ENCODE measurements at places on chromosomes 5 and 9.

DNA sequence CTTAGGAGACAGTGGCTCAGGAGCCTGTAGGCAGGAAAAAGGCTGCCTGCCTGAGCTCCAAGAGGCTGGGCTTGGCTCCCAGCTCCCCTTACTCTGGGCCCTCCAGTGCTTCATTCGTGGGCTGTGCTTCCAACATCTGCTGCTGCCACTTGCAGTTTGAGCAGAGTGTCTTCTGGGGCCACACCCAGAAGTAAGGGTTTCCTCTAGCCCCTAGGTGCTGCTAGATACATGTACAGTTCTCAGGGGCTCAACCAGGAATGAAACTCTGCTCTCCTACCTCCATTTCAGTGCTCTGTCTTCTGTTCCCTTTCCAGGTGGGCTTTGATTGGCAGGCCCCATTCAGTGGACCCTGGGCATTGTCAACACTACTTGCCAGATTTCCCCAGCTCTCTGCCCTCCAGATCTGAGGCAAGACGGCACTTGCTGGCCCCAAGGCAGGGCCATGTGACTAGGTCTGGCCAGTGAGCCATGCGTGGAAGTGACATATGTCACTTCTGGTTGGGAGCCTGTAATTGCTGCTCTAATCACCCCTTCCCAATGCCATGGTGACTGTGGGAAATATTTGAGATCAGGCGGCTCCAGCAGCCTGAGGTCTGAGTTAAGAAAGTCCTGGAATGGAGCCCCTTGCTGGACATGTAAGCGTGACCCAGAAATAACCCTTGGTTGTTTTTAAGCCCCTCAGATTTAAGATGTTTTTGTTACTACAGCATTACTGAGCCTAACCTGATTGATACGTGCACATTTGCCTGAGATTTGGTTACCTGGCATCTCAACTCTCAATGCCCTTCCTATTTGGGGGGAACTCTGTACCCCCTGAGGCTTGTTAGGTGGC, 9.4 kb upstream of the BOD1 start:
- DNase-seq = no peak

DNA sequence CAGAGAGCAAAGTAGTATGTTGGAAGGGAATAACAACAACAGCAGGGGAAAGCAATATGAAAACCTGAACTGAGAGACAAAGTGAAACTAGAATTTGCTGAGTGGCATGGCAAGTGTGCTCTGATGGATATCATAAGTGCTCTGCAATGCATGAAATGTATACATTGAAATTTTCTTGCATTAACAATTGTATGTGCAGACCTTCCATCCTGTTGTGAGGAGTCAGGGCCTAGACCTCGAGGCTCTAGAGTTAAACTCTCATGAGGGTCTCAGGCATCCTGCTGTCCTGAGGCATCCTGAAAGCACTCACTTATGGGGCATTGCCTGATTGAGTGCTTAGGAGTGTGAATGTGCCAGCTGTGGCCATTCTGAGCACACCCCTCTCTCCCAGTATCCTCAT, 1.1 kb downstream of the ECM2 start:
- DNase-seq = no peak

DNA sequence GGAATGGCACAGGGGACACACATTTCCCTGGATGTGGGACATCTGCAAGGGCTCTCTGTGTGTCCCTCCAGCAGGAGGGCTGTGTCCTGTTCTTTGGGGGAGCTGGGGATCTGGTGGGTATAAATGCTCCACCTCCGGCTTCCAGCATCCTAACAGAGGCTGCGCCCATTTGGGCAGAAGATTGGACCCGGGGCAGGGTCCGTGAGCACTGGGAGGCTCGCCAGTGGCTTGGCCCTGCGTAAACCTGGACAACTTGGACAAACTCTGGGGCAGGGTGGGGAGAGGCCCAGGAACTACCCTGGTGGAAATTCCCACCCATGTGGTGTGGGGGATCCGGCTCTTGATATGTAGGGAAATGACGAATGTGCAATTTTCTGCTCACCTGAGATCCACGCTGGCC, 80.9 kb downstream of the GADD45G start:
- no peak for DNase-seq

GRCh38 chr5:62100201-62100600, 205.8 kb upstream of the KIF2A start:
- no peak for DNase-seq

DNA sequence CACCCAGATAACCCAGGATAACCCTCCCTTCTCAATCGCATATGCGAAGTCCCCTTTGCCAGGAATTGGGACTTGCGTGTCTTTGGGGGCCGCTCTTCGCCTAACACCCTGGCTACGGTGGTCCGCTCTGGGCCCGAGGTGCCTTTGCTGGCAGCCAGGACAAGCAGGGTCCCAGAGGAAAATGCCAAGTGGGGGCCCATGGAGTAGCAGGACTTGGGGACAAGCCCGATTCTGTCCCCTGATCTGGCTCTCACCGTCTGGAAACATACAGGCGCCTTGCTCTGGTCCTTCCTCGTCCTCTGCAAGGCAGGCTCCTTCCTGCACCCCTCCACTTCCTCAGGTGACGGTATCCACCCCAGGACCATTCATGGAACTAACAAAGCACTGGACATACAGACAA, 78.1 kb upstream of the UNC5A start:
- DNase-seq = no peak

GRCh38 chr5:78008356-78008967, 232.3 kb upstream of the TBCA start:
- DNase-seq = peak; percentile 1

- DNase-seq = no peak
Observed at GRCh38 chr9:11045589-11045988, 432.8 kb upstream of the PTPRD start.

GRCh38 chr5:39224196-39224761, 4.9 kb upstream of the FYB1 start:
- DNase-seq = no peak

DNA sequence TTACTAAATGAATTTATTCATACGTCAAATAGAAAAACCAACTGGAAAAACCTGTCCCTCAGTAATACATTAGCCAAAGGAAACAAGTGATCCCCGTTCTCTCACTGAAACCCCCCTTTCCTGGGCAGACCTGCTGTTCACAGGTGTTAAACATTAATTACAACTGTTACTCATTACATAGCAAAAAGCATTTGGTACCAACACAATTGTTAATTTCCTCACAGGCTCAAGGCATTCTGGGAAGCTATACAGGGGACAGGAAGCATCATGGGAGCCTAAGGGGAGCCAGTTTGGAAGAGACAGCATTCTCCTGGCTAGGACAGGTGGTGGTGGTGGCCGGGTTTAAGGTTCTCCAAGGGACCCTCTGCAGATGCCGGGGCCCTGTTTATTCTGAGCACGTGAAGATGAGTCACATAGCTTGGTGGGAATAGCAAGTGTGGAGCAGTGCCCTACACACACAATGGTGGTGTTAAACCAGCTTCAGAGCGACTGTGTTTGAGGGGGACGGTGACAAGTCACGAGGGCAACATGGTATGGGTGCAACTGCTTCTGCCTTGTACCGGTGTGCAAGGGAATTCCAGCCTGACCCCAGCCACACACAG, 62.6 kb upstream of the SLC25A51 start:
- no peak for DNase-seq

- DNase-seq = no peak
Observed at GRCh38 chr9:3012842-3013241, 168.9 kb upstream of the PUM3 start.

DNA sequence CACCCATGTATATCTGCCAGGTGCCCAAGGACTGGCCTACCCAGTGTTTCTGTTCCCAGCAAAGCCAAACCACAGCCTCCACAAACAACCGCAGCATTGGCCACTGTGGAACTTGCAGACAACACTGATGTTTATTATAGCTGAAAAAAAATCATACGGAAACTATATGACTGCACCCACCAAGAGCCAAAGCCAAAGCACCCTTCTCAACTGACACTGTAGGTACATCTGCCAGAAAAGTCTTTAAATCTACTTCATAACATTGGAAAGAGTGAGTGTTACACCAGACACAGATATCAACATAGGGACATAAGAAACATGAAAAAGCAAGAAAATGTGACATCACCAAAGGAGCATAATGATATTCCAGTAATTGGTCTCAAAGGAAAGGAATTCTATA, 428.0 kb downstream of the PSAT1 start:
- DNase-seq = no peak

DNA sequence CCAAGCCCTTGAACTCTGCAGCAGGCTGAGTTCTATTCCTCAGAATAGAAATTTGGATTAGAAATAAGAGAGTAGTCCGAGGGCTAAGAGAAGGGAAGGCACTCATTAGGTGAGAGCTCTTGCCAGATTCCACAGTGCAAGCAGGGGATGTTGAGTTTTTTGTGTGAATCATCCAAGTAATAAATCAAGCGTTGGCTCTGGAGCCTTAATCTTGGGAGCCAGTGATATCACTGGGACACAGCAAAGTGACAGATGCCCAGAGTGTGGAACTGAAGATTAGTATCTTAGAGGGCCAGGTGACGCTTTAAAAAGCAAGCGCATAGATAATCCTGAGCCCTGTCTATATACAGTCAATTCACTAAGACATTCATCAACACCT, 60.3 kb downstream of the FOXD1 start:
- no peak for DNase-seq

GRCh38 chr9:96618209-96619123, 1.2 kb downstream of the CDC14B start:
- DNase-seq = no peak

DNA sequence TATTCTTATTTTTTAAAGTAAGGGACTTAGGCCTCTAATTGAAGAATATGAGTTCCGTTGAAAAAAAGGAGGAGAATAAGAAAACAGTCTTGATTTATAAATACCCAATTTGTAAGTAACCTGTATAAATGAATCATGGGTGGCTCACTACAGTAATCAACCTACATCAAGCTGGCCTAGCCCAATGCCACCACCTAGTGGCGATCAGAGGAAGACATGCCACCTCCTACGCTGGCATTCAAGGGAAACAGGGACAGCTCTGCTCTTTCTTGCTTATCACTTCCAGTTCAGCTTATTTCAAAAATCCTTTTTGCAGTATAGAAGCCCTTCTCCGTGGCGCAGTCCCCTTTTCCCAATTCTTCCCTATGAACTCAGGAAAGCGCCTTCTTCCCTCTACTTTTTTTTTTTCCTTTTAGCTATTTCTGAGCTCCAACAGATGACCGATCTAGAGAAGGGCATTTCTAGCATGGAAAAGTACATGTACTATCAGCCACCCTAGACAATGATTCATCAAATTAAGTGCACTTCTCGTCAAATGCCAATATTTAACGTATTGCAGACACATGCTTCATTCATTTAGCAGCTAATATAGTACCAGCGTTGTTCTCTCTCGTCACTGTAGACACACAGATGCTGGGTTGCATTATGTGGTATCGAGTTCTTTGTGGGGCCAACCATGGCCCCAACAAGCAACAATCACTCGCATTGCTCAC, 28.3 kb downstream of the PTPN3 start:
- peak; percentile 35 for DNase-seq

- no peak for DNase-seq
Observed at GRCh38 chr5:54658010-54658409, 140.5 kb downstream of the SNX18 start.

GRCh38 chr9:99180199-99180598, 41.5 kb downstream of the ALG2 start:
- no peak for DNase-seq

DNA sequence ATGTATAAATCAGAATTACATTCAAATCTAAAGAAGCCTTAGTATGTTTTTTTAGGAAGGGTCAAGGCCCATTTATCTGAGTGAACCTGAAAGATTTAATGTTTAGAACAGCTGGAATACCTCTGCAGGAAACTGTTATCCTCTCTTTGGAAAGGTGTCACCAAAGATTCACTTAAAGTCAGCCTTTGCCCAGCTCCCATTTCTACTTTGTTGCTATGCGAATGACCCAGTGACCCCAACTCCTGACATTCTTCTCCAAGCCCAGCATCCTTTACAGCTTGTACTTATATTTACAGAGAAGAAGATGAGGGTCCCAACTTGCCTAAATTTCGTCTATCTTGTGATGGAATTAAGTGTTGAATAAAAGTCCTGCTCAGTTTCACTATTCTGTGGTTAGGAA, 1198.6 kb downstream of the CDH12 start:
- DNase-seq = no peak

DNA sequence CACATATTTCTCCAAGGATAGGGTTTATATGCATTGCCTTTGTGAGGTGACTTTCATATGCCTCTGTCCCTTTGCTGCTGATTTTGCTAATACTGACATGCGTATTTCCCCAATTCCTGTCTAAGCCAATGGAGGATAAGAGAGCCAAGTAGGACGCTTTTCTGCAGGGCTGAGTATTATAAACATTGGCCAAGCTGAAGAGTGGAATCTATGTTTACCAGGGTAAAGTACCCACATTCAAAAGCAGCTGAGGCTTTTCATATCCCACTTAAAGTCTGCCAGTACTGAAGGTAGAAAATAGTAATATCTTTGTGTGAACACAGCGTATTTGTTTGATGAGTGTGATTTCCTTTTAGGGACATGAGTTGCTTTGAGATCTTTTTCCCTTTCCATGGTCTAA, 128.8 kb upstream of the GPR151 start:
- no peak for DNase-seq

DNA sequence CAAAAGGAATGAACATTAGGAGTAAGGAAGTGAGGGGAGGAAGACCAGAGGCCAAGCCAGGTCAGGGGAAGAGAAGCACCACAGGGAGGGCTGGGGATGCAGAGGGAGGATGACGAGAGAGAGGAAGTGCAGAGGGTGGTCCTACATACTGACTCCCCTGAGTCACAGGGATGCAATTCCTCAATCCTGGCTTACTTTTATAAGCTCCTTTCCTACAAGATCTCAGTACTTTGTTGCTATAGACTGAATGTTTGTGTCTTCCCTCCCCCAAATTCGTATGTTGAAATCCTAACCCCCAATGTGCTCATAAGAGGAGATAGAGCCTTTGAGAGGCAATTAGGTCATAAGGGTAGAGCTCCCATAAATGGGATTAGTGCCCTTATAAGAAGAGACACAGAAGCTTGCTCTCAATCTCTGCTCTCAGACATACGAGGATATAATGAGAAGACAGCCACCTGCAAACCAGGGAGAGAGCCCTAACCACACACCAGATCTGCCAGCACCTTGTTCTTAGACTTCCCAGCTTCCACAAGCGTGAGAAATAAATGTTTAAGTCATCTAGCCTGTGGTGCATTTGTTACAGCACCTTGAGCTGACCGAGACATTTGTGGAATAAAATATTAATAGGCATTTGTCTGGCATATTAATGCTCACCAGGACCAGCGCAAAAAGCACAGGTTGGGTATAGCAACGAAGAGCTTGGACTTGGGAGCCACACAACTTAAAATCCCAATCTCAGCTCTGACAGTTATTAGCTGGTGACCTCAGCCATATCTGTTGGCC, 33.4 kb downstream of the GCNT4 start:
- DNase-seq = no peak

- DNase-seq = no peak
Observed at GRCh38 chr9:116137581-116137980, 16.0 kb upstream of the PAPPA start.

DNA sequence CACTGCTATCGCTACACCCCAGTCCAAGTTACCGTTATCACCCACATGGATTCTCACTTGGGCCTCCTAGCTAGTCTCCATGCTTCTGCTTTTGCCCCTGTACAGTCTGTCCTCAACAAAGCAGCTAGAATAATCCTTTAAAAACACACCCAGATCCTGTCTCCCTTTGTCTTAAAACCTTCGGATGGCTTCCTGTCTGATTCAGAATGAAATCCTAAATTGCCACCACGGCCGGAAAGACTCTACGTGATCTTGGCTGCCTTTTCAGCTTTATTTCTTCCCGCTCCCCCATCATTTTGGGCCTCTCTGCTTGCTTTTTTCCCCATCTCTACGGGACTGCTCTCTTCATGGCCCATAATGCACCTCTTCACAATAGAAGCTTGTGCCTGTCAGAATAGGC, 33.4 kb downstream of the GDNF start:
- DNase-seq = no peak

GRCh38 chr5:101991486-101991885, 304.6 kb downstream of the SLCO4C1 start:
- DNase-seq = no peak

GRCh38 chr5:82405618-82406204, 127.6 kb upstream of the RPS23 start:
- DNase-seq = no peak
